GM13976 (cell line): ENCODE measurements at places on chromosomes 16 and 17.

DNA sequence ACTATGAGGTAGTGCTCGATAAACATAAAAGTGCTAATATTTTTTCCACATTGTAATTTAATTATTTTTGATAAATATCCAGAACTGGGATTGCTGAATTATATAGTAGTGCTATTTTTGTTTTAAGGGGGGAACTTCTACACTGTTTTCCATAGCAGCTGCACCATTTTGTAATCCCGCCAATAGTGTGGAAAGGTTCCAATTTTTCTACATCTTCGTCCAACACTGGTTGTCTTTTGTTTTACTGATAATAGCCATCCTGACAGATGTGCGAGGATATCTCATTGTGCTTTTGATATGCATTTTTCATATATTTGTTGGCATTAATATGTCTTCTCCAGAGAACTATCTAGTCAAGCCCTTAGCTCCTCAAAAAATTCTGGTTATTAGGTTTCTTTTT lies 259.6 kb upstream of the KCNJ16 start:
- no peak for DNase-seq

DNA sequence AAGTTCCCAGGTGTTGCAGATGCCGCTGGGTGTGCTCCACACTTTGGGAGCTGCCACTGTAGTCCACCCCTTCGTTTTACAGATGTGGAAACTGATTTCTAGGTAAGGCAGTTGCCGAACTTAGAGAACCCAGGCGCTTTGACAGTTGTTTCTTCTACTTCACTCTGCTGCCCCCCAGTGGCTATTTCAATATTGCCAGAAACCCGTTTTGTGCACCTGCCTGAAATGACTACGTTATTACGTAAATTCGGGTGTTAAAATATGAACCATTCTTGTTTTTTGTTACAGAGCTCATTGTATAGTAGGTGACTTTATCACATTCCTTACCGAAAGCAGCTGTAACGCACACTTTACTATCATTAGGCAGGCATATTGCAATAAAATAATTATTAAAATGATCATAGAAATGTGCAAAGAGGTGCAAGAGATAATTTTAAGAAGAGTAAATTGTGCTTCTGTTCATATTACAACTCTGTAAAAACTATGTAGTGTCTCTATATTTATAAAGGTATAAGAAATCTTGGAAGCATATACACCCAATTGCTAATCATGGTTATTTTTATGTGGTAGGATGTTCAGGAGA lies 44.9 kb downstream of the OTOA start:
- DNase-seq = peak; percentile 78

DNA sequence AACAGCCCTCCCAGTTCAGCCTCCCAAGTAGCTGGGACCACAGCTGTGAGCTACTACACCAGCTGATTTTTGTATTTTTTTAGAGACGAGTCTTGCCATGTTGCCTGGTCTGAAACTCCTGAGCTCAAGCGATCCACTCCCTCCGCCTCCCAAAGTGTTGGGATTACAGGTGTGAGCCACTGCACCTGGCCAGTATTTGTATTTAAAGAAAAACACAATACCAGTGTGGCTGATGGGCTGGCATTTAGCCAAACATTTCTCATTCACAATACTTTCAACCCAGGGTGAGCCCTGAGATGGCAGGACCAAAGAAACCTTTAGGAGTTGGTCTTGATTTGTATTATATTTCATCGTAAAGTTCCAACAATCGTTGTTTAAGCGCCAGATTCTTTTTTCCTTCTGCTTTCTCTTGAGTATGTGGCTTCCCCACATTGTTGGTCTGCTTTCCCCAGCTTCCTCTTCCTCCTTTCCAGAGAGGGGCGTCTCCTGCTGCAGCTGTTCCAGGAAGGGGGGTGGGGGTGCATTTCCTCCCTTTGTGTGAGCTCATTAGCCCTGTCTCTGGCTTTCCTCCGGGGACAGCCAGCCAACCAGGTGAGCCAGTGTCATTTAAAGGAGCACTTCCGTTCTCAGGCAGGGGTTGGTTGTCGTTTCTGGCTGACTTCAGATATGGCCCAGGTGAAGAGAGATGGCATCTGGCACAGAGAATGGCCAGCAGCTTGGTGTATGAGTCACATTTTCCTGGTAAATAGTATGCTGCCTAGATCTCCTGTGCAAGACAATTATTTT lies 79.9 kb downstream of the GPRC5B start:
- no peak for DNase-seq

DNA sequence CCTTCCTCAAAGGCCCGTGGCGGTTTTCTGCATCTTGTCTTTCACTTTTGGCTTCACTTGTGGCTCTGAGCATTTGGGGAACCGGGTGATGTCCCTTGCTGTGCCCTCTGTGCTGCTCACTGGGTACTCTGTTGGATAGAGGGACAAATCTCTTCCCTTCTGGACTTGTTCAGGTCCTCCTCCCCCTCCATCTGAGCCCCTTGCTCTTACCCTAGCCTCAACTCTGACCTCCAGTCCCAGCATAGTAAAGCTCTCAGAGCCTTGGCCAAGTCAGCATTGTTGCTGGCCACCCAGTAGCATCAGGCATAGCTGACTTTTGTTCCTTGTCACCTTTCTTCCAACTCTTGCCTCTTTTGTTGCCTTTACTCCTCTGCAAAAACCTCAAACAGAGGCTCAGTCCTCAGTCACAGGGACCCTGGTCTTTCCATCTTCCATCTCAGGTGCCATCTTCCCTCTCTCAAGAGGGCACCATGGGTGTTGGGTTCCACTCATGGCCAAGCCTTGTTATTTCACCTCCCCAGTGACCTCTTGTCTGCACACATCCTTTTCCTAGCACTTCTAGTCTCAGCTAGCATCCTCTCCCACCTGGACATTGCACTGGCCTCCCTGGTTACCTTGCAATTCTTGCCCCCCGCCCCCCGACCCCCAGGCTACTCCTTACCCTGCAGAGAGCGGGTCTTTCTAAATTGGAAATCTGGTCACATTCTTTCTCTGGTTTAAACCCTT lies 393 bp upstream of the PSMB10 start:
- DNase-seq = peak; percentile 91

DNA sequence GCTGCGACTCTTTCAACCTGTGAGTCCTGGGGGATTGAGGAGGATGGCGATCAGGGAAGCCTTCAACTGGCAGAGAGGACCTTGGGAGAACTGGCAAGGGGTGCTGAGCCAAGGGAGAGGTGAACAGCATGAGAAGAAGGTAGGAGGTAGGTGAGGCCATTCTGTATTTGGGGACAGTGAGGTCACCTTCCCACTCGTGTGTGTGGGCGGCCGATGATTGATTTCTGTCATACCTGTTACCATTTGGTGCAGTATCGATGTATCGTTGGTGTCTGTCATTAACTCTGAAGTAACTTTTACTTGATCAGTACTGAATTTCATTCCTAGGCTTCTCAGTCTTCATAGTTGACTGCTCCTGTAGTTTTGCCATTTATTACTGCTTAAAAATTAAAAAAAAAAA lies 3.8 kb downstream of the ARSG start:
- DNase-seq = no peak

GRCh38 chr17:77756846-77757560 lies 201.5 kb upstream of the TNRC6C start:
- DNase-seq = no peak

DNA sequence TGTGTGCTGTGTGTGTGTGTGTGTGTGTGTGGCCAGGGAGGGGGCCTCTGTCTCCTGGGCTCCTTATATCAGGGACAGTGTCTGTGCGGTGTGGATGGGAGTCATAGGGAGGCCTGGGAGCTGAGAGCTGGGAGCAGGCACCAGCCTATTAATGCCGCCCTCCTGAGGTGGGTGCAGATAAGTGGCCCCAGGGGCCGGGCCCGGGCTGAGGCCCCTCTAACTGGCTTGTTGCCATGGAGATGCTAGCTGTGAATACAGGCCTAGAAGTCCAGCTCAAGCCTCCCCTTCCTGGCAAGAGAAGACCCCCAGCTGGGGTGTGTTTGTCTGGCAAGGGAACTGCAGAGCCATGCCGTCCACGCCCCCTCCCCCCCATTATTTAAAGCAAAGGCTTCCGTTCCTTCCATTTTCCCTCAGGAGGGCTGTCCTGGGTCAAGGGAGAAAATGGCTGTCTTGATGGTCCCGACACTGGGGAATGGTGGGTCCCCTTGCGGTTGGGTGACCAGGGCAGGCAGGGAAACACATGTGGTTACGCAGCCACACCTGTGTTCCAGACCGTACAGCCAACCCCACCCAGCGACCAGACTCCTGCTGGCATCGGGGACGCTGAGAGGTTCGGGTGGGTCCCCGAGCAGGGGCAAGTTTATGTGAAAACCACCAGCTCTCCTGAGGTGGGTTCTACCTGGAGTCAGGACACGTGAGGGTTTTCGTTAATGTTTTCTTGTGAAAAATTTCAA lies 141.1 kb downstream of the MRM1 start:
- no peak for DNase-seq

GRCh38 chr17:33797181-33797580 lies 457.9 kb upstream of the CCL2 start:
- no peak for DNase-seq

GRCh38 chr16:10180771-10181163 lies 1.5 kb downstream of the GRIN2A start:
- DNase-seq = peak; percentile 71

DNA sequence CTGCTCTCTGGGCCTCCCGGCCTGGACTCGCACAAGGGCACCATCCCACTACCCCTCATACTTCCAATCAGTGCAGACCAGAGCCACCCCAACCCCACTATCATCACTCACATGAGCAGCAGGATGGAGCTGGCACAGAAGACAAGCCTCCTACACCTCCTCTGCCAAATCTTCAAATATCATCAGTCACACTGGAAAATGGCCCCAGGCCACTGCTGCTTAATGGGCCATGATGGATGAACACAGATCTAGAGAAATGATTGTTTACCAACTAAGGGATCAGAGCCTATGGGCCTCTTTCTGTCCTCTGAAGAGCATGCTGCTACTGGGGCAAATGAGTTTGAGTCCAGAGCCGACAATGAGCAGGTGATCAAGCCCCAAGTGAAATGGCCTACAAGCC lies 165.5 kb downstream of the GRIN2A start:
- no peak for DNase-seq

GRCh38 chr16:181565-182021 lies 1.3 kb downstream of the HBQ1 start:
- no peak for DNase-seq

- no peak for DNase-seq
Observed at GRCh38 chr17:81197831-81198490, 24.8 kb downstream of the CEP131 start.

DNA sequence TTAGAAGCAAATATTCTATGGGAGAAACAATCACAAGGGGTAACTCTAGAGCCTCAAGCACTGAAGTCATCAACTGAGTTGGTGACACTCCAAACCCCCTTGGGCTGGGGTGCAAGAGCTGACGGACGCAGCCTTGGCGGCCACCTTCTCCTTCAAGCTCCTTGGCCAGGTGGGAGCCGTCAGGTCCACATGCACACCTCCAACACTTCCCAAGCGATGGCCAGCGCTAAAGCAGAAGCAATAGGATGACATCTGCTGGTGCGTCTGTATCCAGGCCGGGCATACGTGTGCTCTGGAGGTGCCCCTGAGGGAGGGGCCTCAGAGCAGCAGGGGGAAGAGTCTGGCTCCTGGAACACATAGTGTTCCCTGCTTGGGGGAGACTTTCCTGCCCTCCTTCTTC lies 12.2 kb upstream of the FOXJ1 start:
- DNase-seq = no peak

DNA sequence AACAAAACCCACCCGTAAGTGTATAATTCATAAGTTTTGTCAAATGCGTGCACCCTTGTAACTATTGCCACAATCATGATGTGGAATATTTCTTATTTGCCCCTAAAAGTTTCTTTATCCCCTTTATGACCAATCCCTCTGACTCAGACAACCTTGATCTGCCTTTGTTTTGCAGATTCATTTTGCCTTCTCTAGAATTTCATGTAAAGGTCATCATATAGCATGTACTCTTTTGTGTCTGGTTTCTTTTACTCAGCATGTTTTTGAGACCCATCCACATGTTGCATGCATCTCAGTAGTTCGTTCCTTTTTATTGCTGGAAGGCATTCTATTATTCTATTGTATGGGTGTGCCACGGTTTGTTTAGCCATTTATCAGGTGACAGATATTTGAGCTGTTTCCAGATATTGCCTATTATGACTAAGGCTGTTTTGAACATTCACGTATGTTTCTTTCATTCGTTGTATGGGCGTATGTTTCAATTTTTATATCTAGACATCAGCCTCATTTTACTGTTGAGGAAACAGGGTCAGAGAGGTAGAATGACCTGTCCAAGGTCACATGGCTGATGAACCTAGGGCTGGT lies 192.4 kb downstream of the RAB11FIP4 start:
- DNase-seq = no peak
